ENCODE measurements at places on chromosomes 12 and 14.

DNA sequence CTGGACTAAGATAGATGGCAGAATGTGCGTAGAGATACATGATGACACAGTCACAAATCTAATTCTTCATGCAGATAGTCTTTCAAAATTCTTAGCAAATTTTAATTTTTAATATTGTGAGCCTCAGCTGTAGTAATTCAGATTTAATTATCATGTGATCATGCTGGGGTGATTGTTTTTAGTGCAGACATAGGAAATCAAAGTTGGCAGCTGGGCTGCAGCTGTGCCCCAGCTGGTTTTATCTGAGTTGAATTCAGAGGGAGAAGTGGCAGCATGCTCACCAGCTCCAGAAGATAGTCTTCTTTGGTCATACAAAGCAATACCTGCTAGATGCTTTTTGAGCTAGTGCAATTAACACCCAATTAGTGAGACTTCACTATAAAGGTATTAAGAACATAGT lies 292.9 kb downstream of the RAD51B start:
- DNase-seq: no peak

DNA sequence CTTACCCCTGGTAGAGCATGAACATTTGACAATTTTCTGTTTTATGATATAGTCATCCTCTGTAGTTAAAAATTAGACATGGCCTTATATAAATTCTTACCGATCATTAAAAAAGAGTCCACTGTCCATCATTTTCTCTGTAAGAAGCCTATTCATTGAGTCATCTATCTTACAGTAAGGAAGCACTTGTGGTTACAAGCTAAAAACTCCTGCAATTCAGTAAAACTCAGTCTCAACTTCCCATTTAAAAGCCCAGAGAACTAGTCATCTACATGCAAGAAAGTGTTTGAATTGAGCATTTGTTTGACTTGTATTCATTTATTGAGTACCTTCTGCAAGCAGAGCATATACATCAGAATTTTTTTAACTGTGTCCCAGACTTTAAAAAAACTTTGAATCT lies 63.3 kb downstream of the GTF2A1 start:
- DNase-seq: no peak

- no peak for DNase-seq
Measured at GRCh38 chr12:65430006-65430405, 151.5 kb downstream of the MSRB3 start.

DNA sequence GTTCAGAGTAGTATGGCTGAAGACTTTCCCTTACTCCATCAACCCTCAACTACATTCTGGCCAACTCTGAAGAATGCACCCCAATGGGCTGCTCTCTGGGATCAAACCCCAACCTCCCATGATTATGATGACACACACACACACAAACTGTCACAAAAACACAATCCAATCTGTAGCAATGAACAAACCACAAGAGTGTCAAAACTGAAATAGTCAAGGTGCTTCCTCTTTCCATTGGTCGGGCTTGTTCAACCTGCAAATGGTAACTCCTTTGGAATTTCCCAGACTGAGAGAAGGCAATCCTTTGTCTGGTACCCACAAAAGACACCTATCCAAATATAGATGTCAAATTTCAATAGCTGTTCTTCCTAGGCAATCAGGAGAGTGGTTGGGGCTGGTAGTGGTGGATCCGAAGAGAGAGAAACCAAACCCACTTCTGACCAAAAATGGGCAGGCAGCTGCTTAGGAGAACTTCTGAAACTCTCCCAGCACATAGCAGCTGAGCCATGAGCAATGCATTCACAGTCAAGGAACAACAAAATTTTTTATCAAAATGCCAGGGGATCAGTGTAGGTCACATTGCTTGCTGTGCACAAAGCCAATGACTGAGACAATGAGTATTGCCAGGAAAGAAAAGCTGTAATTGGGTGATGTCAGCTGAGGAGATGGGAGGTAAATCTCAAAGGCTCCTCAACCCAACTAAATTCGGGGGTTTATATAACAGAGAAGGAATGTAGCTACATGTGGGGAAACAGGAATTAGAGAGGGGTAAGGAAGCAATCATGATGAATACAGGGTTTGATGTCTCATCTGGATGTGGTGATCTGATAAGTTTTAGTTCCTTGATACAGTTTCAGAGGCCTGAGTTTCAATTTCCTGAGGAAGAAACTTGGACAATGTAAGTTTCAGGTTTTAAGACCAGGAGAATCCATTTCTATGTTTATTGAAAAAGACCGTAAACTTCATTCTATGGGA lies 191.4 kb downstream of the KITLG start:
- DNase-seq: no peak

DNA sequence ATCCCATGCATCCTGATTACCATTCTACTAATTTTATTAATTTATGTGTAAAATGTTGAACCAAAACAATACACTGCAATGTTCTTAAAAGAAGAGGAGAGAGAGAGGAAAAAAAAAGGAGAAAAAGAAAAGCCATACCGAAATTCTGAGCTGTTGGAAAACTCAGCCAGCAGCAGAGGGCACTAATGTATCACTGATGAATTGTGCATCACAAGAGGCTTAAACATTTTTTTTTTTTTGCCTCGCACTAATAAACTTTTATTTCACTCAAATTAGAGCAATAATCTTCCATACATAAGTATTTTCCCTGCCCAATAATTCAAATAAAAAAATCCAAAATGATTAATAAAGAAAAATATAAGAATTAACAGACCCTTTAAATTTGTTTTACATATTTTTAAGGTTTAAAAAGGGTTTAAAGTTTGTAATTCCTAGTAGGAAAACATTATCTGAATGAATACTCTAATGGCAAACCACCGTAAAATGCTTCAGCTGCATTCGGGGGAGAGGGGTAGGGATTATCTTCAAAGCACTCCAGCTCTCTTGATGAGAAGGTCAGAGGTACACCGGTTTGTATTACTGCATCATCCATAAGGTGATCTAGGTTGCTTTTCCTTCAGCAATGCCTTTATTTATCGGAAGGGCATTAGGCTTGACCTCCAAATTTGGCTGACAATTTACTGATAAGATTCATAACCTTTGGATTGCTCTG lies 41.9 kb downstream of the ATP23 start:
- no peak for DNase-seq

GRCh38 chr12:53626702-53627169 lies 554 bp upstream of the ATF7 start:
- no peak for DNase-seq

DNA sequence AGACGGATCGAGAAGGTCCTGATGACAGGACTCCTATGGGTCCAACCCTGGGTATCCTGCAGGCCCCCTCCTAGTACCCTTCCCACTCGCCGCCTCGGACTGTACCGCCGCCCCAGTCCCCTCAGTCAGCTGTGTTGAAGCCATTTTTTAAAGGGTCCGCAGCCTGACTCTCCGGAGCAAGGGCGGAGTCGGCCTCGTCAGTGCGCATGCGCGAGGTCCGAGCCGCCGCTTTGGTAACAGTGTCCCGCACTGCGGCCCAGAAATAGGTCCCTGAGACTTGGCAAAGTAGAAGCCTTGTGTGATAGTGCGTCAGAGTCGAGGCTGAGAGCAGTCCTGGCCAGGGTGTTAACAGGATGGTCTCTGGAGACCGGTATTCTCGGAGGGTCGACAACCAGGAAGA lies 769.0 kb upstream of the ALG10B start:
- no peak for DNase-seq

DNA sequence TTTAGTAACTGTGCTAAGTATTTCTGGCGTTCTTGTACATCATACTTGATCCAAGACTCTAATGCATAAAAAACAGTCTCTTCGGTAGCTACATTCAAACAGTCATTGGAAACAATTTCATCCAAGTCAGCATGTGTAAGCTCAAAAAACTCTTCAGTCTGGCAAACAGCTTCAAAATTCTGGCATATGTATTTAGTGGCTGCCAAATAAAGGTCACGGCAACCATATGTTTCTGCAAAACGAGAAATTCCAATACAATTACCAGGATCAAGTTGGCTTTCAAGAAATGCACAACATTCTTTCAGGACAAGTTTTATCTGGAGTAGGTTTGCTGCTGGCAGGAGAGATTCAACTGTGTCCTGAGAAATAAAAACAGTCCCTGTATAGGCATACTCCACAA lies 16.5 kb downstream of the KLHL28 start:
- DNase-seq: no peak

GRCh38 chr12:31959701-31960391 lies 631 bp downstream of the RESF1 start:
- peak; percentile 43 for DNase-seq

DNA sequence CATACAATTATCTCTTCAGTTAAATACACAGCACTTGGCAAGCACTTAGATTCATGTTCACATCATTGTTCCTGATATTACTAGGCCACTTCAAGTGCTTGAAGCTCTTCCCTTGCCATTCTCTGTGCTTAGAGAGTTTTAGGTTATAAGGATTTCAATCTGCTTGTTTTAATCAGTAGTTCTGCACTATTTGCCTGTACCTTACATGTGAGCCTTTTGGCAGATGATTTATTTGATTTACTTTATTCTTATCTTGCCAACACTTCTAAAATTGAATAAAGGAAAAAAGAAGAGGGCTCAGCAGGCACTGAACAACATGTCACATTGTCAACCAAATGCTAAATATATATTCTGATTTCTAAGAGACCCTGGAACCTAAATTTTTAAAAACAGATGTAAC lies 363.8 kb upstream of the USP15 start:
- DNase-seq: no peak

GRCh38 chr12:24246934-24247333 lies 297.5 kb upstream of the SOX5 start:
- no peak for DNase-seq

DNA sequence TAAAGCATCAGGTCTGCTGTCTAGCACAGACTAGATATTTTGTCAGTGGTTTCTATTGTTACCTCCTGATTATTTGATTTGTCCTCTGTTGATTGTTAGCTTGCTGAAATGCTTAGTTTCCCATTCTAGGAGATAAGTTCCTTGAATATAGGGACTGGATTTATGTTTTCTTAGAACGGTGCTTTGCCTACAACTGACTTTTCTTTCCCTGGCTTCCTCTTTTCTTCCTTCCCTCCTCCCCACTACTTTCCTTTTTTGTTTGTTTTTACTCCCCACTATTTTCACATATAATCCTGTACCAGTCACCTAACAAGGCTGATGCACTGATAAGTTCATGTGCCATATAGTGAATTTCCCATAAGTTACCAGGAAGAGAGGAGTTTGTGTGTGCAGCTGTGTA lies 58.5 kb upstream of the METAP2 start:
- no peak for DNase-seq

- peak; percentile 13 for DNase-seq
Measured at GRCh38 chr14:74456684-74457564, 30.9 kb upstream of the SYNDIG1L start.

GRCh38 chr12:79250960-79251755 lies 386.6 kb downstream of the SYT1 start:
- DNase-seq: no peak

DNA sequence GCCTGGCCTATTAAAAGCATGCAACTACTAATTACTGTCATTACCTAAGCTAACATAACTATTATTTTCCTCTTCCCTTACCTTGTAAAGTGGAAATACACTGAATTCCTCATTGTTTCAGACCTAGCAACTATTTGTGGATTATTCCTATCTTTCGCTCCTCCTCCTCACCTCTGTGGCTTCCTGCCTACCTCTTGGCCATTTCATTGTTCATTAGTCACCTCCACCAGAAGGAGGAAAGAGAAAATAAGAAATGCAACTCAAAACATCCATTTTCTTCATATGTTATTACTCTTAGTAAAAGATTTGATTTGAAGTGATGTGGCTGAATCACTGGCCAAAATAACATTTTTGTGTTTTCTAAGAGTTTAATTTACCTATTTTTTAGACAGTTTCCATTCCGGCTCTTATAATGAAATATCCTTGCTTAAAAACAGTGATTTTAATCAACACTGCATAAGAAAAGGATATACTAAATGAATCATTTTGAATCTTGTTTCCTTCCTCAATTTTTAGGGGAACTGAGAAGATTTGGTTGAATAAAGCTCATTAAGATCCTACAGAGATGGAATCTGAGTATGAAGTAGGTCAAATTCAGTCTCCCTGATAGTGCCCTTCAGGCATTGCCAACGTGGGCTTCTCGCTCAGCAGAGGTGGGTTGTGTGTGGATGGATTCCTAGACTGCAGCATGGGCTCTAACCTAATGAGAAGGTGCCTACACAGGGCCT lies 27.6 kb upstream of the ARHGAP5 start:
- DNase-seq: no peak

DNA sequence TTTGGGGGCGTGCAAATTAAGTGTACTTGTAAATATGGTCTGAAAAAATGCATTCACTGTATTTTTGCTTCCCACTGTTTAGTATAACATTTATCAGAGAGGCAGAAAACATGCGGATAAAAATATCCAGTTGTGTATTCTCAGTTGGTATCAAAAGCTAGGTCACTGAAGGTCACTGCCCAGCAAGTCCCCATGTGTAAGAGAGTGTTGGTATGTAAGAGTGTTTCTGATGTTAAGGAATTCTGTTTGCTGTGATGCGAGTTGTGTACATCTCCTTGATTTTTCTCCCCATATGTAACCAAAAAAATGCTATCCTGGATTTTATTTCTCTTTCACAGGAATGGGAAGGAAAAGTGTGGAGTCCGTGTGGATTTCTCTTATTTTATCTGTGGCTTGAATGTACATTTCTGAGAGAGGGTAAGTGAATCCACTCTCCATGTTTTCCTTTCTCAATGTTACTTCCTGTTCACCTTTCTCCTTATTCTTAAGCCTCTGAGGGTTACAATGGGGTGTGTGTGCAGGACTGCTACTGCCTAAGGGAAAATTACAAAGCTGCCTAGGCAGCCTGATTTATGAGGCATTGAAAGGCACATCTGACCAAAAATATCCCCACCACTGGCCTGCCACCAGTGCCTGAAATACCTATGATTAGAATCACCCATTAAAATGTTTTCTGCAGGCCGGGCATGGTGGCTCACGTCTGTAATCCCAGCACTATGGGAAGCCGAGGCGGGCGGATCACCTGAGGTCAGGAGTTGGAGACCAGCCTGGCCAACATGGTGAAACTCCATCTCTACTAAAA lies 97.9 kb upstream of the USP44 start:
- no peak for DNase-seq

GRCh38 chr12:127583041-127583440 lies 683.9 kb upstream of the TMEM132C start:
- DNase-seq: no peak

- DNase-seq: no peak
Measured at GRCh38 chr12:50018154-50018553, 7.1 kb downstream of the RACGAP1 start.

DNA sequence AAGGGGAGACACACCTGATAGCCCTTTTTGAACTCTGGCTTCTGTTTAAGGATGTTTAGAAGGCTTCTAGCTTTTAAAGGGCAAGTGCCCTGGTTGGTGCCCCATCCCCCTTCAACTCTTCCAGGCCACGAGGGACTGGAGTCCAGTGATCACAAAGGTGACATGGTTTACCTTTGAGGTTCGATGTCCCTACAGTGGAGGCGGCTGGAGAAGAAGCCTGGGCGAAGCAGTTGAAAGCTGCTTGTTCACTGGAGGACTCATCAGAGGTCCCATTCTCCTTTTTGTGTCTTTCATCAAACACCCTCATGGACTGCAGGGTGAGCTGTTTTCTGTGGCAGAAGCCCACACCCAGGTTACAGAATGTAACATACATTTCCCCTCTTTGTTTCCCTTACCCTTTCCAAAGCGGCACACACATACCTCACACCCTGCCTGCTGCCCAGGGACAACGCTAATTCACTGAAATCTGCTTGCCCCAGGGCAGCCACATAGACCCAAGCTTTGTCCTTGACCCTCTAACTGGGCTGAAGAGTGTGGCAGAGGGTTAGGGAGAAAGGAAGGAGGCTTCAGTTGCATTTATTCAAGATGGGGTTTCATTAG lies 7.7 kb downstream of the TBX3 start:
- DNase-seq: no peak

GRCh38 chr14:75230140-75230792 lies 48.4 kb upstream of the FOS start:
- DNase-seq: peak; percentile 44
